ENCODE measurements at places on chromosomes 11 and 22. TPM values are rescaled to one million over a fixed set of nuclear protein-coding genes. Genes with fewer than 3 reads are reported as not detected.

The P4HA3 gene
- total RNA-seq: 3.3 TPM

GRCh38 chr11:92104349-92104748 lies 120.3 kb upstream of the FAT3 start:
- no peak for DNase-seq

- DNase-seq: no peak
Measured at GRCh38 chr22:27845644-27846043, 44.1 kb upstream of the MN1 start.

DNA sequence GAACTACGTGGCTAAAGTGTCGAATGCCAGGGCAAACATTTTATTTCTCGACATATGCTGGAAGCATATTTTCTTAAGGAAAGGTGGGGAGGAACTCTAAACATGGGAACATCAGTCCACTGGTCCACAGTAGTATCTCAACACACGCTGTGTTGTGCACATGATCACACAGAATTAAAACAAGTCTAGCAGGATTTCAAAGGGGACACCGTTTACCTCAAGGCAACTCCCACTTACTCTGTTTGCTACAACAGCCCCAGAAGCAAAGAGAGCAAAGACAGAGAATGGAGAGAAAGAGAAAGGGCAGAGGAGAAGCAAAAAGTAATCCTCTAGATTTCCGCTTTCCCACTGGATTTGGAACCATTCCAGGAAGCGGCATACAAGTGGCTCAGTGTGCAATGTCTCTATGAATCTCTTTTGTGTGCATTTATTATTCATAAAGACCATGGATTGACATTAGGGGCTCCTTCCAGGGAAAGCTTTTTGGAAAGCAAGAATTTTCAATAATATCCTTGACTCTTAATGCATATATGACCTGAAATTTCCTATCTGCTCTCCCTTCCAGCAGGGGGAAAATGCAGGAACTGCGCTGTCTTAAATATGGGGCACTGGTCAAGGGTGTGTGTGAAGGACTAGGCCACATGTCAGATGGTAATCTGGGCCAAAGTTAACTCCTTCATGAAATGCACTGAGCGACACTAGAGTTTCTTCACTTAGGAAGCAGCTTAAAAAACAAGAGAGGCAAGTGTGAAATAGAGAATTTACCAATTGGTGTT lies 34.8 kb upstream of the CCDC34 start:
- no peak for DNase-seq

The C11orf42 gene
- not detected for total RNA-seq

GRCh38 chr22:28051787-28052356 lies 132.8 kb upstream of the PITPNB start:
- DNase-seq: no peak

GRCh38 chr11:30089921-30090320 lies 73.1 kb upstream of the KCNA4 start:
- DNase-seq: no peak

The ANKRD13D gene
- 40.8 TPM for total RNA-seq

The CALCA gene
- not detected for total RNA-seq

The CRYBB3 gene
- not detected for total RNA-seq

GRCh38 chr22:35330258-35330861 lies 30.7 kb downstream of the TOM1 start:
- DNase-seq: peak; percentile 39

- DNase-seq: no peak
Measured at GRCh38 chr22:16917144-16918003, 90.6 kb downstream of the GAB4 start.

DNA sequence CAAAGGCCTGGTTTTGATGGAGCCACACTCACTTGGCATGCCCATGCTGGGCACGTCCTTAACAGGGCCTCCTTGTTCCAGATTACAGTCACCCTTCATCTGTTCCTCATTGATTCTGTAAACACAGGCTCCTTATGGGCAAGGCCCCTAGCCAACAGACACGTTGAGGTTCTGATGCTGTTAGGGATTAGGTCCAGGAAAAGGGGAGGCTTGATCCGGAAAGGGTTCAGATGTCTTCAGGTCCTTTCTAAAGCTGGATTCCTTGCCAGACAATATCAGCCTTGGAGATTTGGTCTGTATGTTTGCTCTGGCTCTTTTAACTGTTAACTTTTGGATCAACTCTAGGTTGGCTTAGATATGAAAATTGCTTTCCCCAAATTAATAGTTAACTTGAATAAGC lies 46.9 kb upstream of the PRSS23 start:
- DNase-seq: no peak

GRCh38 chr22:49663311-49663711 lies 164.4 kb downstream of the BRD1 start:
- DNase-seq: no peak

The VSTM5 gene
- 0.45 TPM for total RNA-seq

The SLC22A6 gene
- not detected for total RNA-seq

The NEFH gene
- 3.1 TPM for total RNA-seq

- no peak for DNase-seq
Measured at GRCh38 chr22:36770513-36771231, 5.2 kb downstream of the IFT27 start.

DNA sequence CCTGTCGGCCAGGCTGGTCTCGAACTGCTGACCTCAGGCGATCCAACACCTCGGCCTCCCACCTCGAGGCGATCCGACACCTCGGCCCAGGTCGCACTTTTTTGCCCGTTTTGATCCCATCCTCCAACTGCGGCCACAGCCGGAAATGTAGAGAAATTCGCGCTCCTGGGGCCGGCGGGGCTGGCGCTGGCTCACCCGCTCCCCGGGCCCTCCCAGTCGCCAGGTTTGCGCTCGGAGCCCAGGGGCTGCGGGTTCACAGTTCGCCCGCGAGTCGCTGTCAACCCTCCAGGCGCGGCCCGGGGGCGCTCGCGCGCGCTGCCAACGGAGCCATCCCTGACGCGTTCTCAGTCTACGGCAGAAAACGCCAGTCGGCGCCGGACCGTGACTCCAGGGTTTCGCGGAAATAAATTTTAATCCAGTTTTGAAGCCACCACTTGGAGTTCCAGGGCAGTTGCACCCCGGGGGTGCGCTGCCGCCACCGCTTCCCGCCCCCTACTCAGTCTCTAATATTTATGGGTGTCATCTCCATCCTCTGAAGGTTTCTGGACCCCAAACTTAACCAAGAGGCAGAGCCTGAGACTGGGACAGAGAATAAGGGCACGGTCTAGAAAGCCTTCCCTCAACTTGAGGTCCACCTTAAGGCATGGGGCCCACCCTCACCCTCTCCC lies 1.5 kb upstream of the KLHDC7B start:
- peak; percentile 36 for DNase-seq

The F2 gene
- 0.57 TPM for total RNA-seq

DNA sequence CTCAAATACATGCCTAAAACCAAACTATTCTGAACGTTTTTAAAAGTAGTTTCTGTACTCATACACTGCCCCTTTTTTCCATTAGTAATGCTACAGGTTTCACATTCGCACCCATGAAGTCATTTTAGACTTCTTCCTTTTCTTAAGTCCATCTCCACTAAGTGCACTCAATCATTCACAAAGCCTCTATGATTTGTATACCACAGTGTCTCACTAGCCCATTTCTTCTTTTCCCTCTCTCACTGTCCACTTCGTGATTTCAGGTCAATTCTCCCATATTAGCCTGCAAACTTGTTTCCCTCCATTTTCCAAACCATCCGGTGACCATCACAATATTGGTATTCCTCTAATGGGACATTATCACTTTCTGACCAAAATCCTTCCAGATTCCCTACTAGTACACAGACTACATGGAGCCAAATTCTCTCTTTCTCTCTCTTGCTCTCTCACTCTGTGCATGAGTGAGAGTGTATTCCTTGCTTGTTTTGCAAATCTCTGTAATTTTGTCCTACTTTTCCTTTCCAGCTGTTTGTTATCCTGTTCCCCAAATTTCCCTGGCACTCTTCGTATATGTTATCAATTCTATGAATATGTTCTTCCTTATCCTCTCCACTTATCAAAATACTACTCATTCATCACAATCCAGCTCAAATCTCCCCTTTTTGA lies 3.4 kb upstream of the ZC3H12C start:
- no peak for DNase-seq

DNA sequence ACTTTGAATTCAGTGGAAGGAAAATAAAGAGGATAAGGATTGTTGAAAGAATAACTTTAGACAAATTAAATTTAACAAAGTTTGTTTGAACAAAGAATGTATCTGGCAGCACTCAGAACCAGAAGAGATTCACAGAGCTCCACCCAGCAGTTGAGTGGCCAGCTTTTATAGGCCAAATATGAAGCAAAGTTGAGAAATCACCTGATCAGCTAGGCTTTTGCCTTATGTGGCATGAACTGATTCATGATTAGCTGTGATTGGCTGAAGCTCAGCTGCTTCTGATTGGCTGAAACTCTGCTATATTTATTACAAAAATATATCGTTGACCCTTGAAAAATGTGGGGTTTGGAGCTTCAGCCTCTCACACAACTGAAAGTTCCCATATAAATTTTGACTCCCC lies 62.6 kb downstream of the PIWIL4 start:
- DNase-seq: no peak

DNA sequence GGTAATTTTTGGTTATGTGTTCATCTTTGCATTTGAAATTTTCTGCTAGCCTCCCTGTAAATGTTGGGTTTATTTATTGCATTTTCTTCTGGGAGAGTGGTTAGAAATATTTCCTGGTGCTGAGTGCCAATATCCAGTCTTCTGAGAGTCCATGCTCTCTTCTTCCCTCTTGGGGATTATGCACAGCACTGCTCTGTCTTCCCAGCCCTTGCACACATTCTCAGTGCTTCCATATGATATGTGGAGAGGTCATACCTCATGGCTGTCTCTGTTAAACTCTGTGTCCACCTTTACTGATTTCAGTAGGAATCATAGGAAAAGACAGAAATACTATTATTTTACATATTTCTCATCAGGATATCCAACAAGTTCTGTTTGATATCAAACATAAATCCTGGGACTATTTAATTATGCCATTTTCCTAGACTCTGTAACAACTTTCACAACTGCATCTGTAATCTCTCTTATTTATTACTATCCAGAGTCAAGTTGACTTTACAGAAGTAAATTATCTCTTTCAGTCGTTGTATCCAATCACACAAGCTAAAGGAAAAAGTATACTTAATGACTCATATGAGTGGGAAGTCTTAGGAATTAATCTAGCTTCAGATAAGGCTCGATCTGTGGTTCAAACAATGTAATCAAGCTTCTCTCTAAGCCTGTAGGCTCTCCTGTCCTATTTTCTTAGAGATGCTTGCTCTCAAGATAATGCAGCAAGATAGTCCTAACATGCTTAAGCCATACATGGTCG lies 2.7 kb upstream of the NXPE1 start:
- peak; percentile 80 for DNase-seq

GRCh38 chr11:44857490-44858090 lies 93.1 kb downstream of the TP53I11 start:
- no peak for DNase-seq

GRCh38 chr11:1461826-1462697 lies 24.5 kb downstream of the MOB2 start:
- DNase-seq: no peak

DNA sequence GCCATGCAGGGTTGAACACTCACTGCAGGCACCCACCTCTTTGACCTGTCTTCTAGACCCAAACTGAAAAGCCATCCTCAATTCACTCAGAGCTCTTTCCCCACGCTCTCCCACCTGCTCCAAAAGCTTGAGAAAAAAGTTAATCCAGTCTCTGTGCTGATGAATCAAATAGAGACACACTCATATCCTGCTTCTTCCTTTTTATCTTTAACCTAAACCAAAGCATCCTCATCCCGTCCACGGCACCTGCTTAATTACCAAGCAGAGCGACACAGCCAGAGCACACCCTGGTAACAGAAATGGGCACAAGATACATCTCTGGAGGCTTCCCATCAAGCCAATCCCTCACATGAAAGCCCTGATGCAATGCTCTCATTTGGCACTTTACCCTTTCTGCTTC lies 102.6 kb downstream of the PLEKHA7 start:
- DNase-seq: no peak

DNA sequence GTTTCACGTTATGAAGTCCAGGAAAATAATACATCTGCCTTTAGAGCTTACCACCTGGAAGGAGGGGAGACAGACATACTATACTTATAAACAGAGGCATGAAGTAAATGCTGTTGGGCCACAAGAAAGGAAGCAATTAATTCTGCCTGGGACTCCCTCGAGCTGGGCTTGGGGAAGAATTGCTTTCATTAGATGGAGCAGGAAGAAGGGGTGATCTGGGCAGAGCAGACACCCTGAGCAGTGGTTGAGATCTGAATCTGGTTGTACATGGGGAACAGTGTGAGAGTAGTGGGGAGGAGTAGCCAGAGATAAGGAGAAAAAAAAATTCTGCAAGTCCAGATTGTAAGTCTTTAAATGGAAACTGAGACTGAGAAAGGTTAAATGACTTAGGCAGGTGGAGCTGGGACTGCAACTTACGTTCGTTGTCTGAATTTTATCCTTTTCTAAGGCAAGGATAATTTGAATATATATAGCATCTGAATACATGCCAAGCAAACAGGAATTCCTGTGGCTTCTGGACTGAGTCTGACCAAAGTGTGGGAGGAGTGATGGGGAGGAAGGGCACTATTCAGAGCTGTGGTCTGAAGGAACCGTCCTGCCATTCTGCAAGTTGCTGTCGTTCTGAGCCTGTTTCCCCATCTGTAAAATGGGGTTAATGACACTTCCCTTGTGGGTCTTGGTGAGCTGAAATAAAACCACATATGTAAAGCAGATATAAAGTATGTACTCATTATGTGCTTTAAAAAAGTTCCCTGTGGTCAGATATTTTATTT lies 7.9 kb downstream of the NCAM1 start:
- peak; percentile 77 for DNase-seq

GRCh38 chr11:129787532-129788155 lies 28.0 kb upstream of the TMEM45B start:
- no peak for DNase-seq

The XKR3 gene
- total RNA-seq: not detected

The RAC2 gene
- total RNA-seq: 0.65 TPM

DNA sequence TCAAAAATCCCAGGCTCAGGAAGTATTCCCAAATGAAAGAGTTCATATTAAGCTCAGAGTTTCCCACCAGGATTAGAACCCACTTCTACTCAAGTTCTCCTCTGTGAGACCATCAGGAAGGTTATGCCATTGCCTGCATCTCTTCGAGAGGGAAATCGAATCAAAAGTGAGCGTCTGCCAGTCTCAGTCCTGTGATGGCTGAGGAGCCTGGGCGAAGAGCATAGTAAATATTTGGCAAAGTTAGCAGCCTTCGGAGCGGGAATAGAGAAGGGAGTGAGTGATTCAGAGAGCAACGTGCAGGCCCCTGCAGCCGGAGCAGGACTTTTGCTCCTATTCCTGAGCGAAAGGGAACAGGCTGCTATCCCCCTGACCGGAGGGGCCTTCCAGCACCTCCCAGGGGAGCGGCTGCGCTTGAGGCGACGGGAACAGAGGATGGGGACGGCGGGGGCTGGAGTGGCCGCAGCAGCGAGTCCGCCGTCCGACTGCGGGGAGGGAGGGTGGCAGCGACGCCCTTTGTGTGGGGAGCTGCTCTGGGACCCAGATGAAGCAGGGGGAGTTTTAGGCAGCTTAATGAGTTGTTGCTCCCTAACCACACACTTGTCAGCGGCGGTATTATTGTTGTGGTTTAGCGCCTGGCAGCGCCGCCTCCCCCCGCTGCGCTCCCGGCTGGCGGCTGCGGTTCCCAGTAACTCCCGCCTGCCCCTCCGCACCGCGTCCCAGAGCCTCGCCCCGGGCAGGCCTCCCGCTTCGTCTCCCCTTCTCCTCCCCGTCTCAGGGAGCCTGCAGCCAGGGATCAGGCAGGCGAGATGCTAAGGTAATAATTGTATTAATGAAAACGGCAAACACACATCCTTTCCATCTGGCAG lies 21.7 kb upstream of the NRGN start:
- peak; percentile 31 for DNase-seq

GRCh38 chr11:47259232-47259977 lies 1.6 kb downstream of the NR1H3 start:
- DNase-seq: no peak

All from astrocyte (in vitro differentiated cells and primary cell).